ENCODE measurements at places on chromosomes 3 and 15.

GRCh38 chr3:116339441-116340028, 105.8 kb downstream of the LSAMP start:
- DNase-seq: peak; percentile 25

GRCh38 chr3:151281671-151282324, 3.5 kb upstream of the P2RY14 start:
- no peak for DNase-seq

GRCh38 chr3:101925564-101925963, 76.2 kb downstream of the NFKBIZ start:
- DNase-seq: no peak

GRCh38 chr15:81825136-81825535, 220.7 kb downstream of the MEX3B start:
- DNase-seq: no peak

DNA sequence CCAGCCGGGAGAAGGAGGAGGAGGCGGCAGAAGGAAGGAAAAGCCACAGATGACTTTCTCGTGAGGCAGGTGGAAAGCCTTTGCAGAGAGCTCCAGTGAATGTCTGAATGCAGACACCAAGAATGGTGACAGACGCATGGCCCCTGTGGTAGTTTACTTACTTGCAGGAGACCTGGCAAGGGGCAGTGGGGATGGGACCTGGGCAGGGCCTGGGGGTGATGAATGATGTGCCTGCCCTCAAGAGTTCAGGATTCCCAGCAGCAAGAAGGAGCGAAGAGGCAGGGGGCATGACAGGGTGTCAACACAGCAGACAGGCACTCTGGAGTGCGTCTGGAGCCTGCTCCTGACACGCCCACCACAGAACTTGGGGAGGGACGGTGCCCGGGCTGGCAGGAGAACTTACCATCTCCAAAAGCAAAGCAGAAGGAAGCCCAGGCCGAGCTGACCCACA, 260.5 kb upstream of the LYSMD4 start:
- DNase-seq: no peak

- peak; percentile 87 for DNase-seq
Observed at GRCh38 chr15:35545824-35546510, at the start of gene DPH6. TSS of gene DPH6 (minus strand) at chr15:35546165. CDS start at chr15:35546141, 24 bp downstream.

- DNase-seq: no peak
Observed at GRCh38 chr3:7421065-7421464, 560.1 kb downstream of the GRM7 start.

DNA sequence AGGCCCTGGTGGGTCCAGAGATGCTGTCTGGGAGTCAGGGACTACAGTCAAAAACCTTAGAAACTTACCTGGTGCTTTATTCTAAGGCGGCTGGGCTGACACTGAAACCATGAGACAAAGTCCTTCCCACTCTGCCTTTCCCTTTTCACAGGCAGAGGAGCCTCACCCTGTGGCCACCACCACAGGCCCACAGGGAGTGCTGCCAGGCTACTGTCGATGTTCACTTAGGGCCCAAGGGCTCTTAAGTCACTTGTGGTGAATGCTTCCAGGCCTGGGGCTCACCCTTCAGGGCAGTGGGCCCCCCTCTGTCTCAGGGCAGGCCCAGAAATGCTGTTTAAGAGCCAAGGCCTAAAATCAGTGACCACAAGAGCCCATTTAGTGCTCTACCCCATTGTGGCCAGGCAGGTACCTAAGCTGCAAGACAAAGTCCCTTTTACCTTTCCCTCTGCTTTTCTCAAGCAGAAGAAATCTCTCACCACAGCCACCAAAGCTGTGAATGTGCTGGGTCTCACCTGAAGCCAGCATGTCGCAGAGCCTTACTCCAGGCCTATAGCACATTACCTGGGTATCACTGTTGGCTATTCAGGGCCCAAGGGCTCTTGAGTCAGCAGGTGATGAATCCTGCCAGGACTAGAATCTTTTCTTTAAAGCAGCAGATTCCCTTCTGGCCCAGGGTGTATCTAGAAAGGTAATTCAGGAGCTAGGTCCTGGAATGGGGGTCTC, 39.5 kb upstream of the GOLGA6B start:
- DNase-seq: no peak

GRCh38 chr3:149579161-149579560, 78.7 kb downstream of the WWTR1 start:
- no peak for DNase-seq

- DNase-seq: no peak
Observed at GRCh38 chr3:6716420-6716819, 144.5 kb upstream of the GRM7 start.

Data from left ventricle myocardium inferior (tissue), 1 donor.